ENCODE measurements at places on chromosomes 4 and X.

DNA sequence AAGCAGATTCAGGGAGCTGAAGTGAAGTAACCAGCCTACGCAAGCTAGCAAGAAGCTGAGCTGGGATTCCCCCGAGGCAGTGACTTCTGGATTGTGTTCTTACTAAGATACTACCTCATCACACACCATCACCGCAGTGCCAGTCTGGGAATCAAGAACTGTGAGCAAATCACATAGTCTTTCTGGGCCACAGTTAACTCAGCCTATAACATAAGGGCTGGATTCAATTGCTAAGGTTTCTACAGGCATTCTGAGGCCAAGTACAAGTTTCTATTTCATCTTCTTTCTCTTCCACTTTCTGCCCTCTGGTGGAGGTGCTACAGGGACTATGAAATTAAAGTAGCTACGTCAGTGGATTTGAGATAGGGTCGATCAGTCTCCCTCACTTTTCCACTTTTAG, 1.4 kb upstream of the CORIN start:
- DNase-seq = no peak

DNA sequence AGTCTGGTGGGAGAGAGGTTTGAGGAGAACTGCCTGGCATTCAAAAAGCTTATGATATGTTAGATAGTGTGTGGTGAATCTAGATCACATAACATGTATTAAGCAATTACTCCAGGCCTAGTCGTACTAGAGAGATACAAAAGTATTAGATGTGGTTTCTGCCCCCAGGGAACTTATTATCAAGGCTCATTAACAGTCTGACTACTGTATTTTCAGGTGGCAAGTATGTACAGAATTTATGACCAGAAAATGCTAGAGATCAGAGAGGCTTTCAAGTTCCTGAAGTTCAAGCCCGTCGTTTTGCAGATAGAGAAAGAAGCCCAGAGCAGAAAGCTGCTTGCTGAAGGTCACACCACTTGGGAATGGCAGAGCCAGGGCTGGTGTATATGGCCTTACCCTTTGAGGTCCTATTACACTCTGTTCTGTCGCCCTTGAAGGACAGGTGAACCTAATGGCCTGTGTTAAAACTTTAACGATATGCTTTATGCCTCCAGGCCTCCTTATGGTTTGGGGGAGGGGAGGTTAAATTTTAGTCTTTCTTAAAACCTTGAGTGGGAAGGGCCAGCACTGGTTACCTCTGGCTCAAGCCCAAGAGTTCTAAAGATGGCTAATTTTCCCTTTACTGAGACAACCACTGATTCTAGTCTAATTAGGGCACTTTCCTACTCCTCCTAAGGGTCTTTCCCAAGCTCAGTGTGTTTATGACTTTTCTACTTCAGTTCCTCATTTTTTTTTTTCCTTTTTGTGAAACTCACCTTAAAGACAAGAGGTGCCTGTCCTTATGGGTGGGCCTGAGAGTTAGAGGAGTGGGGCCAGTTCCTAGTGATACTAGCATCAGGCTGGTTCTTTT, 19.9 kb downstream of the TMEM164 start:
- DNase-seq = no peak

- no peak for DNase-seq
These were observed 110.8 kb upstream of the PAQR3 start for GRCh38 chr4:79049840-79050540.

DNA sequence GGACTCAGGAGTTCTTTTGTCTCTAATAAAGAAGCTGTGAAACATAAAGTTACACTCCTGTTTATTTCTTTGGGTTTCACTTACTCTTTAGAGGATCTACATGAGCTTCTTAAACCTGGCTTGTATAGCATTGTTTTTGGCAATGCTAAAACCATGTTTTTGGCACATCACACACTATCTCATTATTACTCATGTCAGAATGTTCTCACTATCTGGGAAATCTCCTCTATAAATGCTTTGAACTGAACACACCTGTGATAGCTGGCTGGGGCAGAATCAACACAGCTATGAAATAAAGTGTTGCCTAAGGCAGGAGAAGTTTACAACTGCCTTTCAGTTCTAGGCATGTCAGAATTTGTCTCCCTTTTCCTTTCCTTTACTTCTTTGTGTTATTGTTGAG, 52.6 kb downstream of the SULT1B1 start:
- no peak for DNase-seq

DNA sequence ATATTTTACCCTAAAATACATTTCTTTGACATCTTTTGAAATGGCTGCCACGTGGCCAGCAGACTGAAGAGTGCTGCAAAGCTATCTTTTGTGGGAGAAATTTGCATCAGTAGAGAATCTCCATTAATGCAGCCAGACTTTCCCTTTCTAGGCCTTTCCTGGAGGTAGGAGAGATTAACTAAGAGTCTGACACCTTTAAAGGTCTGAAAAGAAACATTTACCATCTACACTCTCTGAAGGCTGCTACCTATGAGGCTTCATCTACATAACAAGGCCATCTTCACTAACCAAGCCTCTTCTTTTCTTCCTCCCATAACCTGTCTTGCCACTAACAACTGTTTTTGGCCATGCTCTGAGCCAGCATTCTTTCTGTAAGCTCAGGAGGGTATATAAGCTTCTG, 17.8 kb upstream of the SPRY1 start:
- no peak for DNase-seq

DNA sequence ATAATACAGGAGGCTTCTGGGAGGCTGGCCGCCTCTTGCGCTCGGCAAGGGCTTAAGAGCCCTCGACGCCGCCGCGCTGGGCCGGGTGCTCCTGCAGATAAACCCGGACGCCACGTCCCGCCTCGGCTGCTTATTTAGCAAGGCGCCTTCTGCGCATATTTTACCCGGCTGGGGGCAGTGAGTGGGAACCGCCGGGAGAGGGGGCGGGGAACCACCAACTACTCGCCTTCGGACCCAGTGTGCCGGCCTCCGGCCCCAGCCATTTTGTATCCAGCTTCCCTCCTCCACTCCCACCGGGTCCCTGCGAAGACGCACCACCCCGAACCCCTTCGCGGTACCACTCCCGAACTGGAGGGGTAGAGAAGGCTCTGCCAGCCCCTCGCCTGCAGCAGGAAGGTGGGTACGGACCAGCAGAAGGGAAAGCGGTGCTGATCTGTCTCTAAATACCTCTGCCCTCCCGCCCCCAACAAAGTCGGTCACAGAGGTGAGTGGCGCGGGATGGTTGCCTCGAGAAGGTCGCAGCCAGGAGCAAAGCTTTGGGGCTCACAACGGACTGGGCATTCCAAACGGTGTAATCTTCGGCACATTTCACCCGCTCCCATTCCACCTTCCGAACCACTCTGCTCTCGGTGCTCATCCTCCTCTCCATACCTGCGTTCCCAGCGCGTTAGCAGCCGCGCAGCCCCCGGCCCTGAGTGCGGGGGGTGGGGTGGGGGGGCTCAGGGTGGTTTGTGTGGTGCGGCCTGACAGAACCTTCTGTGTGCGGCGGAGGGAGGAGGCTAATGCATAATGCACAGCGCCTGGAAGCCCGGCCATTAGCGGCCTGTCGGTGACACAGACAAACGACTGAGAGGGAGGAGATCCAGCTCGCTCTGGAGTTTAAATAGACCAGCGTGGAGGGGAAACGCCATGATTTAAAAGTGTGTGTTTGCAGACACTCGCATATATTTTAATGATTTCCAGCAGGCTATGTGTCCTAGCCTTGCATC, 4.9 kb upstream of the BCOR start:
- no peak for DNase-seq

DNA sequence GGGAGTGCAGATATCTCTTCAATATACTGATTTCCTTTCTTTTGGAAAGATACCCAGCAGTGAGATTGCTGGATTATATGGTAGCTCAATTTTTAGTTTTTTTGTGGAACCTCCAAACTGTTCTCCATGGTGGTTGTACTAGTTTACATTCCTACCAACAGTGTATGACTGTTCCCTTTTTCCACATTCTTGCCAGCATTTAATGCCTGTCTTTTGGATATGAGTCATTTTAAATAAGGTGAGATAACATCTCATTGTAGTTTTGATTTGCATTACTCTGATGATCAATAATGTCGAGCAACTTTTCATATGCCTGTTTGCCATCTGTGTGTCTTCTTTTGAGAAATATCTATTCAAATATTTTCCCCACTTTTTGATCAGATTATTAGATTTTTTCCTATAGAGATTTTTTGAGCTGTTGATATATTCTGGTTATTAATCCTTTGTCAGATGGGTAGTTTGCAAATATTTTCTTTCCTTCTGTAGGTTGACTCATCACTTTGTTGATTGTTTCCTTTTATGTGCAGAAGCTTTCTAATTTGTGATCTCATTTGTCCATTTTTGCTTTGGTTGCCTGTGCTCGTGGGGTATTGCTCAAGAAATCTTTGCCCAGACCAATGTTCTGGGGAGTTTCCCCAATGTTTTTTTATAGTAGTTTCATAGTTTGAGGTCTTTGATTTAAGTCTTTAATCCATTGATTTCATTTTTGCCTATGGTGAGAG, 552.7 kb downstream of the ZNF674 start:
- no peak for DNase-seq

GRCh38 chr4:37609626-37610025, 76.5 kb downstream of the RELL1 start:
- DNase-seq = no peak

- DNase-seq = no peak
These were observed 624.3 kb upstream of the EPHA5 start for GRCh38 chr4:66294638-66295037.

DNA sequence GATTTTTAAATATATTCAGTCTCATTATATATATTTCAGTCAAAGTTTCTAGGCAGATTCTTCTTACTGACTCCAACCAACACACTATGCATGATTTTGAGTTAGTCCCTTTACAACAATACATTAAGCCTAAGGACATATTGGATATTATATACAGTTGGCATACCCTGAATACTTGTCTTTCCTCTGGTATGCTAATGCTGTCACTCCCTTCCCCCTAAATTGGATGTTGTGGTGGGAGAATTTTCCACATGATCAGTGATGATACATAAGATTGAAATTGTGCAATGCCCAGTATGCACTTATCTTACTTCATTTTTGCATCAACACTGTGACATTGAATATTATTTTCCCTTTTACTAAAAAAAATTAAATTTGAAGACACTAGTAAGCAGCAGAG, 935.2 kb downstream of the PCDH7 start:
- DNase-seq = no peak

DNA sequence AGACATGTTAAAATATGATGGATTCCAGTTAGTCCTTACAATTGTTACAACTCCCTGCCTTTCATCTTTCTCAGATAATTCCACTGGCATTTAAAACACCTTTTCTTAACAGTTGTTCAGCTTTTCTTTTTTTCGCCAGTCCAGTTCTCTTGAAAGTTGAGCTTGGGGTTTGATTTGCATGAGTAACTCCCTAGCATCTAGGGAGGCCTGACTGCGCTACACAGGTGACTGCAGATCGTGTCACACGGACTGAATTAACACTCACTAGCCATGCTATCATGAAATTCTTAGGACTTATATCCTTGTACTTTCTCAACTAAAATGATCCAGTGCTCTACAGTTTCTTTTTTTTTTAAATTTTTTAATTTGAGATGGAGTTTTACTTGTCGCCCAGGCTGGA, 69.8 kb downstream of the ARHGAP24 start:
- no peak for DNase-seq

DNA sequence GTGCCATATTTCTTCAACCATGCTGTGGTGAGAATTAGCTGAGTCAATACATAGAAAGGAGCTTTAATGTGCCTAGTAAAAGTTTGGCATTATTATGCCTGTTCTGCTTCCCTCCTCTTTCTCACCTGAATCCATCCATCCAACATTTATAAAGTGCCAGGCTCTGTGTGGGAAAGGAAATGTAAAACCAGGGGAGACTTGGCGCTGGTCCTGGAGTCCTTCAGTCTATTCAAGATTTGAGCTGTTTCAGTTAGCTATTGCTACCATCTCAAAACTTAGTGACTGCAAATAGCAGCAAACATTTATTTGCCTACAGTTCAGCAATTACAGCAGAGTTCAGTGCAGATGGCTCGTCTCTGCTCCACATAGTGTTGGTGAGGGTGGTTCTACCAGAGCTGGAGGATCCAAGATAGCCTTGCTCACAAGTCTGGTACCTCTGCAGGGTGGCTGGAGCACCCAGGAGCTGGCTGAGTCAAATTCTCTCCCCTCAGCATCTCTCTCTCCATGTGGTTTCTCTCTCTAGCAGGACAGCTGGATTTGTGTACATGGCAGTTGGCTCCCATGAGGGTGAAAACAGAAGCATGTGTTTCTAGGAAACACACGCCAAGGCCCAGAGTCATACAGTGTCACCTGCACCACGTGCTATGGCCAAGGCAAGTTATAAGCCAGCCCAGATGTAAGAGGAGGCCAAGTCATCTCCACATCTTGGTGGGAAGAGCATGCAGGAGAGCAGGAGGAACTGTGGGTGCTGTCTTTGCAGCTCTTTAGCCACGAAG, 77.3 kb downstream of the FHDC1 start:
- DNase-seq = no peak

All from stromal cell of bone marrow (primary cell).